ENCODE measurements at places on chromosomes 12 and 14.

DNA sequence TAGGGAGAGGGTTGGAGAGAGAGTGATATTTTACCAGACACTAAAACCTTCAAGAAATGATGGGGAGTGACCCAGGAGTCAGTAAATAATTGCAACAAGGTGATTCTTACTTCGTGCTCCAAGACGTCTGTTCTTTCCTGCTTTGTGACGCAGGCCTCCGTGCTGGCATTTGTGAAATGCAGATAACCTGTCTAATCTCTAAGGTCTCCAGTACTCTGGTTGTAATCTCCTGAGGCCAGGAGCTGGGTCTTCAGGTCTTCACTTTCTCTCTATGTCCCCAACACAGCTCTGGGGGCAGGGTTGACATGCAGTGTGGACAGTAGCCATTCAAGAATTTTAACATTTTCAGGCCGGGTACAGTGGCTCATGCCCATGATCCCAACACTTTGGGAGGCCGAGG is 53.1 kb downstream of the CD9 start:
- no peak for DNase-seq

GRCh38 chr12:132174015-132174838 is 30.0 kb downstream of the NOC4L start:
- DNase-seq = no peak

- DNase-seq = peak; percentile 9
These were observed 751.7 kb downstream of the NRXN3 start for GRCh38 chr14:78921856-78922255.

DNA sequence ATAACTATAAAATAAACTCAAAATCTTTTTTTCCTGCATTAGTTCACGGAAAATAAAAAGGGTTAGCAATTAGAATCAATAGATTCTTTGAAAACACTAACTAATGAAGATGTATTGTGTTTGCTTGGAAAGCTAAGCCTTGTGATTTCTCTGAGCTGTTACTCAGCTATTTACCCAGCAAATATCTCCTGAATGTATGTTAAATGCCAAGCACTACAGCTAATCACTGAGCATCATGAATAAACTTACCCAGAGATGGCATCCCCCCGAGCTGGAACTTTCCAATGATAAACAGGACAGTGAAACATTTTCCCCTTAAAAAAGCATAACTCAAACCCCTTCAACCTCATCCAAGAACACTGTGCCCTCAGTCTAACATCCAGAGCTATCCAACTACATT is 71.2 kb downstream of the SLC2A13 start:
- DNase-seq = no peak

GRCh38 chr14:62674563-62675237 is 370.6 kb downstream of the KCNH5 start:
- no peak for DNase-seq

- no peak for DNase-seq
These were observed 13.6 kb upstream of the ZNF705A start for GRCh38 chr12:8143261-8143660.

DNA sequence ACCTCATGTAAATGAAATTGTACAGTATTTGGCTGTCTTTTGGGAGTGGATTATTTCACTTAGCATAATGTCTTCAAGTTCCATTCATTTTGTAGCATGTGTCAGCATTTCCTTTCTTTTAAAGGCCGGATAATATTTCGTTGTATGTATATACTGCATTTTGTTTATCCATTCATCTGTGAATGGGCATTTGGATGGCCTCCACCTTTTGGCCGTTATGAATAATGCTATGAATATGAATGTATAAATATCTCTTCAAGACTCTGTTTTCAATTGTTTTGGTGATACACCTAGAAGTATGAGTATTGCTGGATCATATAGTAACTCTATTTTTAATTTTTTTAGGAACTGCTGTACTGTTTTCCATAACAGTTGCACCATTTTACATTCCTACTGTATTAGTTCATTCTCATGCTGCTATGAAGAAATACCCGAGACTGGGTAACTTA is 164.9 kb downstream of the DYRK2 start:
- DNase-seq = no peak

GRCh38 chr14:92160619-92161018 is 38.9 kb downstream of the CPSF2 start:
- peak; percentile 71 for DNase-seq

DNA sequence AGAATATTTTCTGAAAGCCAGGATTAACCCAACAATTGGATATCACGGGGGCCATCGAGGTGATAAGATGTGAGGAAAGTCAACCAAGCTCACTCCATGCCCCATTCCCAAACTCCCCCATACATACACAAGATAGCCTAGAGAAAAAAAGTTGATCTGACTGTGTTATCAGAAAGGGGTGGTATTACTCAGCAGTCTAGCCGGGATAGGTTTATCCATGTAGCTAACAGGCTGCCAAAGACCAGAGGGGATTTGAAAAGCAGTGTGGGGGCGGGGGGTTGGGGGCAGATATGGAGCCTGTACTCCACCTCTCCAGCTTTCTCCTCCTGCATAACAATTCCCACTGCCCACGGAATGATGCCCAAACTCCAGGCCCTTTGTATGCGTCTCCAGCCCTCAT is 13.2 kb upstream of the MAP1LC3B2 start:
- no peak for DNase-seq

GRCh38 chr12:56661560-56661959 is 15.8 kb upstream of the ATP5F1B start:
- no peak for DNase-seq

GRCh38 chr12:21615431-21615830 is 10.8 kb upstream of the GYS2 start:
- peak; percentile 7 for DNase-seq

DNA sequence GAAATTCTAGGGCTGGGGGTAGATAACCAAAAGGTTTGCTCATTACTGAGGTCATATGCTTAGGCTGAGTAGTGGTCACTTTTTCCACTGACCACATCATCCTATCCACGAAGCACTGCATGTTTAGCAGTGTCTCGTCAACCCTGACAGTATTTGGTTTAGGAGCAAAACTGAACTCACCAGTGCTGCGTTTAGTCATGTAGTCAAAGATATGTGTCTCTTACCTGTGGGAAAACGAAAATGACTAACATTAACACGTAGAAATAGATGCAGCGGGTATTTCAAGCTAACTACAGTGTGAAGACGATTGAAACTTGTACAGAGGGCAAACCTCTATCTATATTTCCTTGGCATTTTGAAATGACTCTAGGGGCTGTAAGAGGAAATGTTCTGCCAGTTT is 34.6 kb downstream of the MTHFD1 start:
- no peak for DNase-seq

DNA sequence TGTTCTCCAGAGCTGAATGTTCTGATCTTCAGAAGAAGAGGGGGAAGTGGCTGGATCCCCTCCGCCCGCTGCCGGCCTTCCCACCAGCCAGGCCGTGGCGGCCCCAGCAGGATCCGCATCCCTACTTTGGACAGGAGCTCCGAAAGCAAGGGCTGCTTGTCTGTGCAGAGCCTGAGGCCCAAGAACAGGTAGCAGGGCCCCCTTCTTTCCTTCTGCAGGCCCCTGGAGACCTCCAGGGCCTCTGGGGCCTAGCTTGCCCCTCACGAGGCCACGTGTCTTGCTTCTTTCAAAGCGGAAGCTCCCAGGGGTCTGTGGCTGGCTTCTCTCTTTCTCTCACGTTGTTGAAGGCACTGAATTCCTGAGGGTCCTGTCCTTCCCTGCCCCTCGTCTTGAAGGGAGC is 13.2 kb downstream of the PGF start:
- no peak for DNase-seq

DNA sequence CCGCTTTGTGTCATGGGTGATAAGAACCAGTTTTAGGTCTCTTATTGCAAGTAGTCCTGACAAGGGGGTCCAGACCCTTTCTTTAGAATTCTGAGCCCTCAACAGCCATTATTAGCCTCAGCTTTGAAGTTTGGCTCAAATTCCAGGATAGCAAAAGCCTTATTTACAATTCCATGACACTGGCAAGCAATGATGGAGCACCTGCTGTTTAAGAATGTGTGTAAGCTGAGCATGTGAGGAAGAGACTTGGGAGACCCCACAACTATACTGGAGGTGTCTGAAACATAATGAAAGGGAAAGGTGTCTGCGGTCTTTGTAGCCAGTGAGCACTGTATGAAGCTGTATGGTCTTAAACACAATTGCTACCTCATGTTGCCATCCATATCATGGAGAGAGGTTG is 119.8 kb downstream of the TBX5 start:
- DNase-seq = no peak

DNA sequence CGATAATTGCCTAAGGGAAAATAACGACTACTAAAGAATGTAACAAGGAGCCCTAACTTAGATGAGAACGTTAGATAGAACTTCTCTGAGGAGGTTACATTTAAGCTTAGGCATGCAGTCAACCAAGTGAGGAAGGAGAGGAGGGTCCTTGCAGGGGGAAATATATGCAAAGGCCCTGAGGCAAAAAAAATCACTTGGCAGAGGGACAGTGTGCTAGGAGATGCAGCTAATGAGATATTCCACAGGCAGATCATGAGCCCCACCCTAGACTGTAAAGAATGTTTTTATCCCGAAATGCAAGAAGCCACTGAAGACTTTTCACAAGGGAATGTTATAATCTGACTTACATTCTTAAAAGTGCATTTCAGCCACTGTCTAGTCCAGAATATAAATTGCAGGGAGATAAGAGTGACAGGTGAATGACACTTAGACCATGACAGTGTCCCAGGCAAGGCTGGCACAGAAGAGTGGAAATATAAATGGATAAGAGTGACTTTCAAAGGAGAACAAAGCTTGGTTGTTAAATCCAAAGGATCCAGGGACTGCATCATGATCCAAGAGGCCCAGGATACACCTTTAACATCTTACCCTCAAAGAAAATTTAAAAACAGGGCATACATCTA is 61.0 kb downstream of the PPM1H start:
- no peak for DNase-seq

DNA sequence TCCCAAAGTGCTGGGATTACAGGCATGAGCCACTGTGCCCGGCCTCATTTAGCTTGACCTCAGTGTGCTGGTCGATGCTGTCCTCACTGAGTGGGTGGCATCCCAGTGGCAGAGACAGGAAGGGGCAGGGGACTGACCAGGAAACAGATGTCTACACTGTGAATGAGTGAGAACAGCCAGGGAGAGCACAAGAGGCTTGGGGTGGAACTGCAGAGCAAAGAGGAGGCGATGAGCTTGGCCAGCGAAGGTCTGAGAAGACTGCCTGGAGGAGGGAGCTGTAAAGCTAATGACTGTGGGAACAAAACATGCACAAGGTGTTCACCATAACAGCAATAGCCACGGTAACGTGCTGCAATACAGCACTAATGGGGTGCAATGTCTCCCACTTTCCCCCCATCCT is 57.2 kb upstream of the BEGAIN start:
- DNase-seq = no peak

GRCh38 chr14:62661818-62662217 is 383.4 kb downstream of the KCNH5 start:
- no peak for DNase-seq

GRCh38 chr12:48379794-48380193 is 29.1 kb upstream of the ZNF641 start:
- DNase-seq = no peak

DNA sequence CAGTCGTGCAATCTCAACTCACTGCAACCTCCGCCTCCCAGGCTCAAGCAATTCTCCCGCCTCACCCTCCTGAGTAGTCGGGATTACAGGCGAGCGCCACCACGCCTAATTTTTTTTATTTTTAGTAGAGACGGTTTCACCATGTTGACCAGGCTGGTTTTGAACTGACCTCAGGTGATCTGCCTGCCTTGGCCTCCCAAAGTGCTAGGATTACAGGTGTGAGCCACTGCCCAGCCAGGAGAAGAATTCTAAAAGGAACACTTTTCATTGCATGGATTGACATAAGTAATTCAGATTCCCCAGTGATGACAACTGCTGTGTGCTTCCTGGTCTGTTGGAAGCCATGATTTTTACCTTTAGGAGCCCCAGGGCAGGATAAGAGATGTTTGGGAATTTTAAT is 22.1 kb downstream of the DMAC2L start:
- no peak for DNase-seq

GRCh38 chr14:44778604-44779003 is 183.1 kb downstream of the KLHL28 start:
- DNase-seq = peak; percentile 10

DNA sequence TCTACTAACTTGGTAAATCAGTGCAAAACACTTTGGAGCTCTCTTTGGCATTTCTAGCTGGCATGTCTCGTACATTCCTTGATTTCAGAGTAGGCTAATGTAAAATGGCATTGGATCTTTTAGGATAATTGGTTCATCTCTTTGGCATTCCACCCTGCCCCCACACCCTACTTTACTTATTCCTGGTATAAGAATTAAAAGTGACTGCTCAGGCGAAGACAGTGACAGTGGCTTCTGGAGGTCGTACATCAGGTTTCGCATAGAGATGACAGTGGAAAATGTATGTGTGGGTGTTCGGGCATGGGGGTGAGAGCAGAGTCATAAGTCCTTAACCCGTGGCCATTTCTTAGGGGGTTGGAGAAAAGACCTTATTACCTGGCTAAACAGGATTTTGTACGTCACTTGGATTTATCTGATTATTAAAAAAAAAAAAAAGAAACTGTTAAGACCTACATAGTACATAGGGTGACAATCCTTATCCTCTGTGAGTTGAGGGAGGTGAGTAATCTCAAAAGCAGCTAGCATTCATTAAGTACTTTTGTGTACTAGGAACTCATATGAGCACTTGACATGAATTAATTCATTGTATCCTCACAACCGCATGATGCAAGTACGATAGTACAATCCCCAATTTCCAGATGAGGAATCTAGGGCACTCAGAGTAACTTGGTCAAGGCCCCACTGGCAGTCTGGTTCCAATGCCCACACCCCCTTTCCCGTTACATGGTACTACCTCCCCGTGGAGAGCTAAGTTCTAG is 22.4 kb upstream of the KCNK13 start:
- DNase-seq = no peak

- no peak for DNase-seq
These were observed 216.6 kb downstream of the PTPRO start for GRCh38 chr12:15538881-15539280.

GRCh38 chr14:84991021-84991420 is 538.9 kb upstream of the FLRT2 start:
- no peak for DNase-seq

- DNase-seq = no peak
These were observed 250.5 kb downstream of the ZFP36L1 start for GRCh38 chr14:68542346-68542745.

- DNase-seq = peak; percentile 27
These were observed 80.9 kb downstream of the SLC41A2 start for GRCh38 chr12:104877103-104877705.

- DNase-seq = no peak
These were observed 597.5 kb upstream of the LMO3 start for GRCh38 chr12:17203497-17203896.

Measured in renal cortical epithelial cell (primary cell).